Ovary (tissue), 10 donors: ENCODE measurements at places on chromosomes 7 and 10.

GRCh38 chr7:45647967-45648670 is 74.0 kb downstream of the ADCY1 start:
- DNase-seq = no peak

DNA sequence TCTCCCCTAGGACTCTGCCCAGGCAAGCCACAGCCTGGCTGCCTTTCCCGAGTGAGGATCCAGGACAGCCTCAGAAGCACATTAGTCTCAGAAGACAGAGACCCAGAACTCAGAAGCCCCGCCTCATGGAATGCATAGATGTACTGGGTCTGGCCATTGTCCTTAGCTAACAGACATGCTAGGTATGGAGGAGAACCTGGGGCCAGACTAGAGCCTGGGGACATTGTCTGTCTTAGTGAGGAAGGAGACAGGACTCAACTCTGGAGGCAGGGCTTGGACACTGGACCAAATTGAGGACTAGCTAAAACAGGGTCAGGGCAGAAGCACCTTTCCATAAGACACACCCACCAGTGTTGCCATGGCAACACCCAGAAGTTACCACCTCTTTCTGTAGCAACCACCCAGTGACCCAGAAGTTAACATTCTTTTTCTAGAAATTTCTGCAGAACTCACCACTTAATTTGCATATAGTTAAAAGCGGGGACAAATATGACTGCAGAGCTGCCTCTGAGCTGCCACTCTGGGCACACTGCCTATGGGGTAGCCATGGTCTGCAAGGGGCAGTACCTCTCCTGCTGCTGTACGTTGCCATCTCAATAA is 27.5 kb downstream of the TLX1 start:
- DNase-seq = no peak

DNA sequence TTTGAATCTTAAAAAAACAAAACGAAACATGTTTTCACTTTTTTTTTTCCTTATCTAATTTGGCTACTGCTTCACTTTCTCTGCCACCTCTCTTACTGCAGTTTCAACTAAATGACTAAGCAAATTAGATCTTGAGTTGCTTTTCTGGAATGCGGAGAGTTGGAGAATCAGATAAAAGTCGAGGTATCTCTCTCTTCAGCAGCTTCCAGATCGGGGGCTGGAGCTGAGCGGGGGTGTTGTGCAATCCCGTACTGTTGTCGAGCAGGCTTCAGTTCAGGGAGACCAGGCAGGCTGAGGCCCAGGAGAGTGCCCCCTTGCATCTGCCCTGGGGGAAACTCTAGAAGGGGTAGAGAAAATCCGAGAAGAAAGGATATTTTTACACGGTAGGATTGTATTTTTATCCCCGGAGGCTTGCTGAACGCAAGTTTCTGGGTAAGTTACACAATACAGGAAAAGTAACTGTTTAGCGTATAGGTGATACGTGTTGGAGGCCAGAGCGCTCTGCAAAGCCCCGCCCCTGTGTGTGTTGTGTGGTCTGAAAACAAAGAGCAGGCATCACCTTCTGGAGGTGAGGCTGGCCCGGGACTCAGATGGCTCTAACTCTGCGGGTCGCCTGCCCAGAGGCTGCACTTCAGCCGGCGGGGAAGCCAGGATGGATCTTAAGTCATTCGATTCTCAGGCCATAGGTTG is 116.6 kb downstream of the KLF6 start:
- DNase-seq = no peak

DNA sequence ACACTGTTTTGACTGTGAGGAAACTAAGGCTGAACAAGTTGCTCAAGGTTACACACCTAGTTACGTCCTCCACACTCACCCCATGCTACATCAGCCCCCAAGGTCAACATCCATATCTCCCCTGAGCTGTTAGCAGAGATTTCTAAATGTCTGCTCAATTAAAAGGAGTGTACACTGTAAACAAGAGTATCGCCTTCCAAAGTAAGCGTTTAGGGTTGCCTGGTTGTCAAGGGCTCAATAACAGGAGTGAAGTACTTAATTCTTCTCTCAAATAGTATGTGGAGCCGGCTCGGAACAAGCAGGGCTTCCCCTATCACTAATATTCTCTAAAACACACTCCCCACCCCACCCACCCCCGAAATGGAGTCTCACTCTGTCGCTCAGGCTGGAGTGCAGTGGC is 412.8 kb upstream of the GALNT17 start:
- no peak for DNase-seq

DNA sequence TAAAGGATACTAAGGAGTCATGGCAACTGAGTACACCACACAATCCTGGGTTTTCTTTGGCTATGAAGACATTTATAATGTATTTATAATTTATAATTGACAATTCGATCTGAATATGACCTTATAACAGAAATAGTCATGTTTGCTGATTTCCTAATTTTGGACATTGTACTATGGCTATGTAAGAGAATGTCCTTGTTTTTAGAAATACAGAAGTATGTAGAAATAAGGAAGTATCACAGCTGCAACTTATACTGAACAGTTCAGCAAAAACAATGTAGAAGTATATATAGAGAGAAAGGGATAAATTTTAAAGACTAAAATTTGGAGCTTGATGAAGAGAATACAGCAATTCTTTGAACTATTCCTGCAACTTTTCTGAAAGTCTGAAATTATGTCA is 32.6 kb downstream of the PRLHR start:
- no peak for DNase-seq

DNA sequence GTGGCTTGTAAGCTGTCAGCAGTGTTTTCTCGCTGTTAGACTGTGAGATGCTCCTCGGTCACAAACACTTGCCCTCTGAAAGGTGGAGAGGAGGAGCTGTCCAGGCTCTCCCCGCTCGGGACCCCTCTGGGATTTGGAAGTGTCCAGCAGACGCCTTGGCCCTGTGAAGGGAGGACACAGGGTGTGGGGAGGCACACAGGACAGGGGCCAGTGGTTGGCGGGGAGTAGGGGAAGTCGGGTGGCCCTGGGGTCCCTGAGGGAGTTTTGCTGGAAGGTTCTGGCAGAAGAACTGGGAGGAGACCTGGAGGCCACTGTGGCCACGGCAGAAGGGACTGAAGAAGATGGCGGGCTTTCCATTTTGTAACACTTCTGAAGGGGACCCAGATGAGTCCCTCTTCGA is 47.2 kb upstream of the DPYSL4 start:
- DNase-seq = peak; percentile 16

- no peak for DNase-seq
These were observed 441.3 kb upstream of the MKI67 start for GRCh38 chr10:128567551-128567950.

DNA sequence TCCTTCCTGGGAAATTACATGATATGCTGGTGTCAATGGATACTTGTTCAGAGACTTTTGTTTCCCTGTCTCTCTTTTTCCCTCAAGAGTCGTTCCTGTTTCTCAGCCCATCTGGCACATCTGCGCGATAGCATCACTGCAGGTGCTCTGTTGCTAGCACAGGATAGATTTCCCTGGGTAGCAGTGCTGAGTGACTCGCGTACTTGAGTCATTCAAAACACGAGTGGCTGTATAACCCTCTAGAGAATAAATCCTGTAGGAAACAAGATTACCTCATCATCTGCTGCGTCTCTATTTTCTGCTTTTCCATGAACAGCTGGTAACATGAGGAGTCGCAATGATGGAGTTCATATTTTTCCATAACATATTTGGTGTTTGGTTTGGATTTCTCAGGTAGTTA is 452.0 kb upstream of the FZD8 start:
- no peak for DNase-seq

- DNase-seq = no peak
These were observed 51.7 kb downstream of the ADRA2A start for GRCh38 chr10:111128331-111129180.

- DNase-seq = no peak
These were observed 101.9 kb upstream of the TNRC18 start for GRCh38 chr7:5525271-5526099.

DNA sequence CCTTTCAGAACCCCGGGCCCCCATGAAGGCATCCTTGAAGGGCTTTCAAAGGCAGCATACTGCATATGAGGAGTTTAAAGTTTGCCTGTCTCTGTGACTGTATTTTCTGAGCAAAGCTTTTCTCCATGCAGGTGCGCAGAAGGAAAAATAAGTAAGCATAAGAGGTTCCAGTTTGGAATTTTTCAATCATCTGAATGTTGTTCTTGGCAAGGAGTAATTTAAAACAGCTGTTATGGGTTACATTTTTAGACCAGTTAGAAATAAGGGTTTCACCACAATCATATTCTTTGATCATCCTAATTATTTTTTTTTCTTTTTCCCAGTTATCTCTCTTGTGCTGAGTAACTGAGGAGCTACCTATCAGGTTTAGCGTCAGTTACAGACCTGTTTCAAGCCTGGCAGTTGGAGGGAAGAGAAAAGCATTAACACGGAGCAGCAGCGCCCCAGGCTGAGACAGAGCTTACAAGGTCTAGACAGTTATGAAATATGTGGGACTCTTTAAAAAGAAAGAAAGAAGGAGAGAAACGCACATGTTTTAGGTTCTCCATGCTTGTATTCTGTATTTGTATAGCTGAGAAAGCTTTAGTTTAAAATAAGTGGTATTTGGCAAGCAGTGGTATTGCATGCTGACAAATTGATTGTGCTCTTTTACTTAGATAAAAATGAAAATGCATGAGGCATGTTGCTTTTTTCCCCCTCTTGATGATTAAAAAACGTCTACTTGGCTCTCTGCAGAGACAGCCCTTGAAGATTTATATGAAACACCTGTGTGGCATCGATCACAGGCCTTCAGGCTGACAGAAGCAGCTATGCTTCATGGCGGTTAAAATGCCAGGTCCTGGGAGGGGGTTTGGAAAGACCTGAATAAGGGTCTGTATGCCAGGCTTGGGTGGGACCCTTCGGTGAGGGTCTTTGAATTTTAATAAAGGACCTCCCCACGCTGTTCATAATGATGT is 157.6 kb downstream of the GRK5 start:
- no peak for DNase-seq

- no peak for DNase-seq
These were observed 24.4 kb upstream of the FIGNL1 start for GRCh38 chr7:50474382-50475160.

GRCh38 chr7:94177441-94177840 is 173.3 kb upstream of the BET1 start:
- no peak for DNase-seq

DNA sequence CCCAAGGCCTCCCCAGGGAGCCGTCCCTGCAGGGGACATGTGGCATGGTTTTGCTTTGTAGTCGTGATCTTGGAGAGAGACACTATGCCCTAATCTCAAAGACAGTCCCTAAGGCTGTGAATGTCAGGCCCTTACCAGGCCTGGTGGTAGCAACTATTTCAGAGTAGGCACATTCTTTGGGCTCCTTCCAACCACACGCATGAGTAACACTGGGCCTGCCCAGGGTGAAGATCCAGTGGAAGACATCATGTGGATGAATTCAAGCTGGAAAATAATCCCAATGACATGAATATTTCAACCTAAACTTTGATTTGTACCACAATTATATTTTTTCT is 39.5 kb upstream of the INSIG1 start:
- DNase-seq = no peak

DNA sequence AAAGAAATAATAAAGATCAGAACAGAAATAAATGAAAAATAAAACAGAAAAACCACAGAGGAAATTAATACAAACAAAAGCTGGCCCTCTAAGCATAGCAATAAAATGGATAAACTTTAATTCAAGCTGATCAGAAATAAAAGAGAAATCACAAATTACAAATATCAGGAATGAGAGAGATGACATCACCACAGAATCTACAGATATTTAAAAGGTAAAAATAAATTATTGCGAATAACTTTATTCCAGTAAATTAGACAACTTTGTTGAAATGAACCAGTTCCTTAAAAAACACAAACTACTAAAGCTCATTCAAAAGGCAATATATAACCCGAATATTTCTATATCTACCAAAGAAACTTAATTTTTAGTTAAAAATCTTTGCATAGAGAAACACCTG is 131.7 kb downstream of the PPP1R3A start:
- DNase-seq = no peak

DNA sequence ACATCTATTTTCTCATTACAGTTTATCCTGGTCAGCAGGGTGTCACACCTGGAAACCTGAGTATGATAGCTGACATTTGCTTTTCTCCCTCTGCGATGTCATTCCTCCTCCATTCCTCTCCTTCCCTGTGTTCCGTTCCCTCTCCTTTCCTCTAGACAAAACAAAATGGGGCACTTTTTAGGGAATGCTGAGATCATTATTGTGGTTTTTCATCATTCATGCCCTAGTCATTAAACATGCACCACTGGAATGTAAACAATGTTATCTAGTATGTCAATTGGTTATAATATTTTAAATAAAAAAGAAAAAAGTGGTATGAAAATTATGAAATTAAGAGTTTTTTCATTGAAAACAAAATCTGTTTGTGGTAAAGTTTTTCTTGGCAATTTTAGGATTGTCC is 132.6 kb downstream of the MAPK8 start:
- DNase-seq = no peak

DNA sequence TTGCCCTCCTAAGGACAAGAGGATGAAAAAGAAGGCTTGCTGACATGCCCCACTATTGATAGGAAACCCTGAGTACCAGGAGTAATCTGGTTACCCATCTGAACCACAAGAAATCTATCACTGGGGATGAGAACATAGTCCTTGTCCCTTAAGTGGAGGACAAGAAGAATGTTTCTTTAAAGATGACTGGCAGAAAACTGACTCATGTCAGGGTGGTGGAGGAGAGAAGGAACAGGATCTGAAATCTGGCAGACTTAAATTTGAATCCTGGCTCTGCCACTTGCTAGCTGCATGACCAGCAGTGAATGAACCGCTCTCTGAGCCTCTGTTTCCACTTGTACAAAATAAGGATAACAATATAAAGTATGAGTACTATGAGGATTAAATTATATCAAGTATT is 38.9 kb upstream of the XPNPEP1 start:
- DNase-seq = no peak

GRCh38 chr7:127844707-127845331 is 186.4 kb downstream of the LRRC4 start:
- peak; percentile 44 for DNase-seq

- DNase-seq = no peak
These were observed 7.5 kb upstream of the TECTB start for GRCh38 chr10:112275512-112276245.

DNA sequence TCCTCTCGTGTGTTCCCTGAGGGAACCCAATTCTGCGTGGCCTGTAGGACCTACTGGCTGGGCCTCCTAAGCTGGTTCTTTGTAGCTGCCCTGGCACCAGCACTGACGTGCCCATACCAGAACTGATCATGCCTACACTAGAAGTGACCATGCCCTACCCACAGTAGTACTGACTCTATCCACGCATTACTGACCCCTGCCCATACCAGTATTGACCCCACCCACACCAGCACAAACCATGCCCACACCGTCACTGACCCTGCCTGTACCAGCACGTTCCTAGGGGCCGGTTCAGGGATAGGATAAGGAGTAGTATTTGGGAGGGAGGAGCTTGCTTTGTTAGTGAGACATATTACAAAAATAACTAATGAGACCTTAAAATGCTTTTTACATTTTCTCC is 88.0 kb downstream of the DOCK1 start:
- DNase-seq = no peak

- DNase-seq = no peak
These were observed 173.3 kb downstream of the CFTR start for GRCh38 chr7:117652943-117653680.

DNA sequence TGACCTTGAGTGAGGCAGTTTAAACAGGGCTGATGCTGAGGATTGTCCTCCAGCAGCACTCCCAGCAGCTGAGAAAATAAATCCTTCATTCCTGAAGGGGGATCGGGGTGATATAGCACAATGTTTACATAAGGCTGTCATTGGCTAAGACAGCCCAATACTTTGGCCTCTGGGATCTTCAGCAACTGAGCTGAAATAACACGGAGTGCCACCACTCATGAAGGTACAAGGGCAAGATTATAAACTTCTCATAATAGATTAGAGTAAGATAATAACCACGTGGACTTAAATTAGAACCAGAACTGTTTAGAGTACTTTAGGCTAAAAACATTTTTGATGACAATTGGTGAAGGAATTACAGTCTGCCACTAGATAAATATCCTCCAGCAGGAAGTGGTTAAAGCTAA is 70.0 kb upstream of the PAPSS2 start:
- no peak for DNase-seq
